ENCODE measurements at places on chromosomes 4 and X.

DNA sequence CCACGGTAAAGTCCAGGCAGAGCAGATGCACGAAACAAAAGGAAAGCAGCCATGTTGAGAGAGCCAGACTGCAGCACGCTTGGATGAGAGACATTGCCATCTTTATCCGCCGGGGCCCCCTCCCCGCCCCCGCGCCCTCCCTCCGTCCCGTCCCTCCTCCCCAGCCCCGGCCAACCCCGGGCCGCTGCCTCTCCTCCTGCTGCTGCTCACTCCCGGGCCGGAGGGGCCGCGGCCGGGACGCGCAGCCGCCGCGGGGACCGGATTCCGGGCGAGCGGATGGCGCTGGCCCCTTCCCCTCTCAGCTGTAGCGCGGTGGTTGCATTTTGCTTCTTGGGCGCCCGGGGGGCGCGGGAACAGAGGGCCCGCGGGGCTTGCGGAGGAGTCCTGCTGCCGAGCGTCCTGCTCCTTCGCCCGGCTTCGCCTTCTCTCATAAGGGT, 542 bp downstream of the RNF150 start:
- no peak for DNase-seq

GRCh38 chr4:82360298-82361177, 13.3 kb downstream of the HNRNPD start:
- no peak for DNase-seq

DNA sequence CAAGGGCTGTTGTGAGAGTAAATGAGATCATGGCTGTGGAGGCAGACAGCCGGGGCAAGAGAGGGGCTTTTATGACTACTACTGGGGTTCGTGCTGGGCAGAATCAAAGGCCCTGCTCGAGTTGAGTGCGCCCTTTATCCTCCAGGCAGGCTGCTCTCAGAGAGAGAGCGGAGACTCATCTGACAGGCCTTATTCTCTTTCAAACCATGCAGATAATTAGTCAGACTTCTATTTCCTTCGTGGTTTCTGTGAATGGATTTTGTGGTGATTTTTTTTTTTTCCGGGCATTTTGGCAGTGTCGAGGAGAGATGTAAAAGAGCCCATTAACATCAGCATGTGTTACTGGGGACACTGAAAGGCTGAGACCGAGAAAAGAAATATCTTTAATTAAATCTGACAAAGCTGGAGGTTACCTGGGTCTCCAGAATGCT, 73.6 kb downstream of the MED28 start:
- DNase-seq = no peak

- DNase-seq = no peak
Observed at GRCh38 chrX:114028907-114029662, 554.8 kb upstream of the HTR2C start.

- DNase-seq = no peak
Observed at GRCh38 chrX:45743081-45743533, 542.4 kb upstream of the DIPK2B start.

DNA sequence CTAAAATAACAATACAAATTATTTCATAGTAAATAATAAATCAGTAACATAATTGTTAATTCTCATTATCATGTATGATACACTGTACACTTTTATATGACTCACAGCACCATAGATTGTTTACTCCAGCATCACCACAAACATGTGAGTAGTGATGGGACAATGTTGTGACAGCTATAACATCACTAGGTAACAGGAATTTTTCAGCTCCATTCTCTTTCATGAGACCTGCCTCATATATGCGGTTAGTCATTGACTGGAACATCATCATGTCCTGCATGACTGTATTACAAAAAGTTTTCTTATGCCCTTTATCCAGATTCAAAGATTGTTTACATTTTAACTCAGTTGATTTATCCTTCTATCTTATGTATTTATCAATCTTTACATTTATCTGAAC, 1530.0 kb downstream of the PCDH18 start:
- DNase-seq = no peak

DNA sequence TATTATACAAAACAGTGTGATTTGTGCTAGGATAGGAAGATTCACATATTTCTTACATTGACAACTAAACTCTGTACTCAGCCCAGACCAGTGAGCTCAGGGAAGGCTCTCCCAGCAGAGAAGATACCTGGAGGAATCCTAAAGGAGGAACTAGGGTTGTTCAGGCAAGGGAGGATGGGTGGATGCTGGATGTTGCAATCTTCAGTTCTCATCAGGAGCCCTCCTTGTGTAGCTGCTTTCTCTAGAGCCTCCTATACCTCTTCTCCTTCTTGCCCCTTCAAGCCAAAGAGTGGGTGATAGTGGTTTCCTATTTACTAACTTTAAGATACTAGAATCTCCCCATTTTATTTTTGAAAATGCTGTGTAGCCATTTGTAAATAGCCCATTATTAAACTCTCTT, 117.3 kb downstream of the NKX6-1 start:
- no peak for DNase-seq

DNA sequence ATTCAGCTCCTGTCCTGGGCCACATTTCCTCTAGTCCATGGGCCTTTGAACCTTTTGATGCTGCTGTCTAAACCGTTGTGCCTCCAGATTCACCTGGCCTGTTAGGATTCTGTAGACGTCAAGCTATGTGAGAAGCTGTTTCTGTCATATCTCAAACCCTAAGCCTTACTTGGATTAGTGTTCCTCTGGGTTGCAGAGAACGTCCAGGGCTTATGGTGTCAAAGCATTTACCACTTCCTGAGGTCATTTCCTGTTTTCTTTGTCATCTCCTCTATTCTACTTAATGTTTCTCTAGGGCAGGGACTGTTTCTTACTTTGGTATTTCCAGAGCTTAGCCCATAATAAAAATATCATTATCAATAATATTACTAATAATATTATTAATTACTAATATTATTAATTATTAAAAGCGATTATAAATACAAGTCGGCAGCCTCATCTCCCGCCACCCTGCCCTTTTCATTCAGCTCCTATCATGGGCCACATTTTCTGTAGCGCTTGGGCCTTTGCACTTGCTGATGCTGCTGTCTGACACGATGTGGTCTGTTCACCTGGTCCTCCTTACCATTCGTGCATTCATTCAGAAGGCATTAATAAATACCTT, 19.1 kb downstream of the PRIMPOL start:
- no peak for DNase-seq

DNA sequence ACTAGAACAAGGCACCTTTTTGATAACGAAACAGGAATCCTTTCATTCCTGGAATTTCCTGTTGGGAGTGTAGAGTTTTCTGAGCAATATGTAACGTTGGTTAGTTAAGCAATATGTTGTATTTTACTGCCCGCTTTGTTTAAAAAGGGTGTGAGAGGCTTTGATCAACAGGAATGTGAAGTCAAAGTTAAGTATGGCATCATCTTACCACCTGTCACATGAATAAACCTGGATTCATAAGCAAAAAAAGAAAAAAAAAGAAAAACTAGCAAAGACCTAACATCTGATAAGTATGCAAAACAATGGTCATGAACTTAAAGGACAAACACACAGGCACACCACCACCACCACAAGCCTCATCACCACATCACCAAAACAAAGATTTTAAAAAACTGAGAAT, 7.1 kb upstream of the CXCL5 start:
- no peak for DNase-seq

GRCh38 chr4:118760493-118760892, 75.3 kb downstream of the METTL14 start:
- no peak for DNase-seq

DNA sequence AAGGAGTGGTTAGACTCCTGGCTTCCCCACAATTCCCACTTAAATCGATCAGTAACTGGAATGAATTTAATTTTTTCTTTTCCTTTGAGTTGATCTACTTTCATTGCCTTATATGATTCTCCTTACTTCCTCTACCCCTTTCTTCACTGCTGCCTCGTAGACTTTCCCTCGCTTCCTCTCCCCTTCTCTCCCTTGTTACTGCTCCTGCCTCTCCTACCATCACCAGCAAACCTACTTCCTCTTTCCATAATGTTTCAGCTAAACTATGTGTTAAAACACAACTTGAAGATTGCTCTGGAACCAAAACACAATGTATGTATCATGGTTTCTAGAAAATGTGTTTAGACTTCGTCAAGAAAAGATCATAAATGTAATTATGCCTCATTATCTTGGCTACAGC, 132.0 kb upstream of the TET2 start:
- no peak for DNase-seq

DNA sequence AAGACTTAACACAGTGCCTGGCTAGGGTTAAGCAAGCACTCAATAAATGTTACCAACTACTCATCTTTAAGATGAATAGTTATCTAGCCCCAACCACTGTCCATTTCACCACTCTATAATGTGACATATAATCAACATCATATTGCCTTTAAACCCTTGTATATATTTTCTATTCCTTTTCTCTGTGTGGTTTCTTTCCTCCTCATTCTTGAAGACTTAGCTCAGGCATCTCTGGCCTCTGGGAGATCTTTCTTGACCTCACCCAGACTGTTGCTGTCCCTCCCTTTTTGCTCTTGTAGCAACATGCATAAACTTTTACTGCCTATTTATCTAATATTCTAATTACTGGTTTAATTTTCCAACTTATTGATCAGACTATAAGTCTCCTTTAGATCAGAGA, 249.9 kb upstream of the MAB21L2 start:
- DNase-seq = no peak

GRCh38 chrX:20252381-20253231, 14.1 kb downstream of the RPS6KA3 start:
- DNase-seq = peak; percentile 46

DNA sequence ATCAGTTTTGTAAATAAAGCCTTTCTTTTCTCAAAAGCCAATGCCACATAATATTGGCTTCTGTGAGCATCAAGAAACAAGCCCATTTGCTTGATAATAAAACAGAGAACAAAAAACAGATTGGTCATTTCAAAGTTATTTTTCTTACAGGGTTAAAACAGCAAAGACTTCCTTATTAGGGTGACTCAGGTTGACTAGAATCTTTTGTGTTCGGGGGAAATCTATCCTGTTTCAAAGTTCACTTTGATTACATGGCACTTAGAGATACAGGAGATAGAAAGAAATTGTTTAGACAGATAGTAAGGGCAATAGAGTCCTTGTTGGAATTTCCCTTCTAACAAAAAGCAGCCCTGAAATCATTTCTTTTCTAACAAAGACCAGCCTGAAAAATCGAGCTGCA, 170.0 kb upstream of the GLRA2 start:
- DNase-seq = no peak

DNA sequence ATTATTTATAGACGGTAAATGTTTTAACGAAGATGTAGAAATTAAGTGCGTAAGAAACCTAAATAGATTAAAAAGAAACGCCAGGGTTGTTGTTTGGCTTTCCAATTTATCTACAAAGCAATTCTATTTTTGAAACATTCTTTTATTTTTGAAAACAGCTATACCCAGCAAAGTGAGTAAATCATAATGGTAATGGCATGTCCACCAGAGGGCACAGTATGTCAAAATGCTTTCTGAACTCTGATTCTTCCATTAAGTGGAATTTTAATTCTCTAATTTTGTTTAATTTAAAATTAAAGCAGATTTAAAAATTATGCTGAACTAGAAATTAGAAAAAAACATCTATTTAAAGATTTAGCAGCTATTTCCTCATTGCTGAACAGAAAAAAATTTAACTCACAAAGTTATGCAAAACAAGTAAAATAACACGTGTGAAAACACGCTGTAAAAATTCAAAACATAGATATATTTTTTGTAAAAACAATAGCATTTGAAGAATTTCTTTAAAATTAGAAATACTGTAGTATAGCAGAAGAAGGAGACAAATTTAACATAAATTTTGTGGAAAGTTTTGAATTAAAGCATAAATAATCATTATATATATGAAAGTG, 26.5 kb downstream of the RASSF6 start:
- no peak for DNase-seq

DNA sequence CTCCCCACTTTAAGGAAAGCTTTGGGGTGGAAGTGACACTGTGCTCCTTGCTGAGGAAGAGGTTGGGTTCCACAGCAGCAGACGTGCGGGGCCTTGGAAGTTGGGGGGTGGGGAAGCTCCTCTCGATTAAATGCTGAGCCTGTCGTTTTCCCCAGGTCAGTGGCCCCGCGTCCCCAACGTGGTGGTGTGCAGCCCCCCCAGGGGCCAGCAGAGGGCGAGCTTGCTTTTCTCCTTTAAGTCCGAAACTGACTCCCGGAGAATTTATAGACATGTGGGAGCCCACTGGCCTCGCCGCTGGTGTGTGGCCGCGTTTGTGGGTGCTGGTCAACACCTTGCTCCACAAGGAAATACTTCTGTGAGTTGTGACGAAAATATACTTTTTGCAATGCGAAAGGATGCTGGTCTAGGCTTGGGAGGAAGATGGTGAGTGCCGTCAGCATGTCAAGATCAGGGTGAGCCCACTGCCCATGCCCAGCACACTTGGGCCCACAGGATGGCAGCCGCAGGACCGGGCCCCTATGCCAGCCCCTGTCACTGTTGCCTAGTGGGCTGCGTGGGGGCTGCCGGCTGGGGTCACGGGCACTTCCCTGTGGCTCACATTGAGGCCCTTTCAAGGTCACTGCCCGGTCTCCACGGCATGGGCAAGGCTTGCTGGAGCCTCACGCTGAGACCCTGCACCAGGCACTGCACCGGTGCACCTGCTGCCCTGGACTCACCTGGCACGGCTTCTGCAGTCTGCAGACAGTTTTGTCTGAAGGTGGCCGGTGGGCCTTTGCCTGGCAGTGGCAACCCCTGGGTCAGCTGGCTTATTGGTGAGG, 9.4 kb downstream of the UVSSA start:
- DNase-seq = peak; percentile 16

GRCh38 chr4:67531379-67531962, 13.8 kb downstream of the CENPC start:
- no peak for DNase-seq

GRCh38 chrX:71198066-71198465, 25.0 kb upstream of the GJB1 start:
- no peak for DNase-seq

- DNase-seq = no peak
Observed at GRCh38 chr4:4730249-4730648, 129.2 kb upstream of the MSX1 start.

DNA sequence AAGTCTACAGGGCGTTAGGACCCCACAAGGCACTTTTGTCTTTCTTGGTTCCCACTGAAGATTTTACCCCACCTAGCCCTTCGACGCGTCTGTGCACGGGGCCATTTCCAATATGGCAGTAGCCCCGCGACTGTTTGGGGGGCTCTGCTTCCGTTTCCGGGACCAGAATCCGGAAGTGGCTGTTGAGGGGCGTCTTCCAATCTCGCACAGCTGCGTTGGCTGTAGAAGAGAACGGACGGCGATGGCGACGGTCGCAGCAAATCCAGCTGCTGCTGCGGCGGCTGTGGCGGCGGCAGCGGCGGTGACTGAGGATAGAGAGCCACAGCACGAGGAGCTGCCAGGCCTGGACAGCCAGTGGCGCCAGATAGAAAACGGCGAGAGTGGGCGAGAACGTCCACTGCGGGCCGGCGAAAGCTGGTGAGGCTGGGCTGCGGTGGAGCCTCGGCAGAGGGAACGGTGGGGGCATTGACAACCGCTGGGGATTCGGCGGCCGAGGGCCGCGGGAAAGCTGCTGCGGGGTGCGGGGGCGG, at the start of gene USP11:
USP11 (plus strand) TSS at position 207 of the 530 bp plus-strand sequence; CDS start at position 242, 35 bp downstream.
- DNase-seq = no peak

- no peak for DNase-seq
Observed at GRCh38 chrX:151974336-151975227, at the start of gene GABRE. TSS of gene GABRE (minus strand) at chrX:151974676. CDS start at chrX:151974625, 51 bp downstream.
